ENCODE measurements at places on chromosomes 2 and 18. TPM values are rescaled to one million over a fixed set of nuclear protein-coding genes. Genes with fewer than 3 reads are reported as not detected.
A peak's percentile ranks its signal among the peaks of the same experiment; 100 is the strongest.

DNA sequence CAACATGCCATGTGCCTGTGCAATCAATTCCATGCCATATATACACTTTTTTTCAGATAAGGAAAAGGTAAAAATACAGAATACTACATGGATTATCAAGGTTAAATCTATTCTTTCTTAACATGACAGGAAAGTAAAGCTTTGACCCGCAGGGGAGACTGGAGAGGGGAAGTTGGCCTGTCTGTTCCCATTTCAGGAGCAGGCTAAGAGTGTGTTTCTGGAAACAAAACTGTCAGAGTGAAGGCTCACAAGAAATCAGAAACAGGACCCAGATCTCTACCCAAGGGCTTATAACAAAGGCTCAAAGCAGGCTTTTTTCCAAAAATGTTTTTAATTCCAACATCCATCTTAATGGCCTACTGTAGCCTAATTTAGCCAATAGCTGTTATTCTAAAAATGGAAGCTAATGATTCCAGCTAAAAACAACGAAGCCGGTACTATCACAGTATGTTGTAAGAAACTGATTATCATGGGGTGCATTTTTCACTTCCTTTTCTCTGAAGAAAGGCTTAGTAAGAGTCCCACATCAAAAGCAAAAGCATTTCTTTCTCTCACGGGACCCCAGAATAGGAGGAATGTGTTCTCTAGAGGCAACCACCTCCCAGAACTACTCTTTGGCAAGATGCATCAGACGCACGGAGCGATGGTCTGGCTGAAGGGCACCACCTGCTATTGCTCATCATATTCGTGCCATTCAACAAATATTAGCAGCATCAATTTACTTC, 41.4 kb downstream of the FECH start:
- no peak for DNase-seq

GRCh38 chr2:23100406-23100805, 284.6 kb upstream of the KLHL29 start:
- no peak for DNase-seq

DNA sequence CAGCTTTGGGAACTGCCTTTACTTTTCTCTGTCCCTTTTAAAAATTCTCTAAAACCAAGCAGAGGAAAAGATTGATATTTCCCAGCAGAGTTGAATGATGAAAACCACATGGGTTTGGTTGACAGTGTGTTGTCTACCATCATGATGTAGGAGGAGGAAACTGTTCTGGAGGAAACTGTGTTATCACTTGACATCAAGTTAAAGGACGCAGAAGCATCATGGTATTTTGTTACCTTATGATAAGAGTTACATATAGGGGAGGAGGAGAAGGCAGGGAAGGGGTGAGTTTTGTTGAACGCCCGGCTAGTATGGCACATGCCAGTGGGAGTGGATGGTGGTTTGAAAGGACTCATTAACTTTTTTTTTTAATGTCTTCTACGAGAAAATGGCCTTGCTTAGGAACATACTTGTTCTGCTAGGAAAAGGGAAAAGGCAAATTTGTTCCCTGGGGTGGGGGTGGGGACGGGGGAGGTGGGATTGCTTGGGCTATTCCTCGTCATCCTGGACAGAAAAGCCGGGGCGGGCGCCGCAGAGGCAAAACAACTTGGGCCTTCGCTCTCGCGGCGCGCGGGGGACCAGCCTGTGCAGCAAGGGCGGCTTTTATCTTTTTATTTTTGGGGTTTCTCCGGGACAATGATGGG, 766 bp downstream of the TMEM17 start:
- no peak for DNase-seq

DNA sequence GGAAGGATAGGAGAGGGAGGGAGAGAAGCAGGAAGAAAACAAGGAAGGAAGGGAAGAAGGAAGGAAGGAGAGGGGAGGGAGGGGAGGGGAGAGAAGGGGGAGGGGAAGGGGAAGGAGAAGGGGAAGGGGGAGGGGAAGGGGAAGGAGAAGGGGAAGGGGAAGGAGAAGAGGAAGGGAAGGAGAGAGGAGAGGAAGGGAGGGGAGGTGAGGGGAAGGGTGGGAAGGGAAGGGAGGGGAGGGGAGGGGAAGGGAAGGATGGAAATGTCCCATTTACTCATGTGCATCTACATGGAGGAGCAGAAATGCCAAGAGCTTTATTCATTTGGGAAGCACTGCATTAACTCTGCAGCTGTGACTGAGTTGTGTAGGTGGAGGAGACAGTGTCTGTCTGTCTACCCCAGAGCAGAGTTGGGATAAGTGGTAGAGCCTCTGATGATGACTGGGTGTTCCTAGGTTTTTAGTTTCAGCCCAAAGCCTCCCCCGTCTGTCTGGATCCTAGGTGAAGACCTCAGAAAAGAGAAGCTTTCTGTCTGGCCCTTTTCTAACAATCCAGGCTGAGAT, 131.3 kb downstream of the COL6A3 start:
- peak; percentile 66 for DNase-seq

- DNase-seq = no peak
Observed at GRCh38 chr18:5704847-5705246, 161.1 kb upstream of the EPB41L3 start.

DNA sequence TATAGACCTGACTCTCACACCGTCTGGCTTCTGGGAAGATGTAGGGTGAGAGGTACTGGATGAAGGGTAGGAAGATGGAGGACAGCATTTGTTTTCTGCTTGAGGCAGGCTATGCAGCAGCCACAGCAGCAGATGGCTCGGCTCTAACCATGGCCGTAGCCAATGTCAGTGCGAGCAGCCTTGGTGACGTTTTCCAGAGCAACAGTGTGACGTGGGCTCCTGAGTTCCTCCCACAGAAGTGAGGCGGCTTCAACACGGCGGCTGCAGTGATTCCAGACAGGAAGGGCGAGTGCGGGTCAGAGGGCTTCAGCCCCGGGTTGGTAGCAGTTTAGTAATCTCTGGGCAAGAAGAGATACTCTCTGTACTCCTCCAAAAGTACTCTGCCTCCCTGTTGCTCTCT, 133.0 kb upstream of the MYT1L start:
- DNase-seq = peak; percentile 69

DNA sequence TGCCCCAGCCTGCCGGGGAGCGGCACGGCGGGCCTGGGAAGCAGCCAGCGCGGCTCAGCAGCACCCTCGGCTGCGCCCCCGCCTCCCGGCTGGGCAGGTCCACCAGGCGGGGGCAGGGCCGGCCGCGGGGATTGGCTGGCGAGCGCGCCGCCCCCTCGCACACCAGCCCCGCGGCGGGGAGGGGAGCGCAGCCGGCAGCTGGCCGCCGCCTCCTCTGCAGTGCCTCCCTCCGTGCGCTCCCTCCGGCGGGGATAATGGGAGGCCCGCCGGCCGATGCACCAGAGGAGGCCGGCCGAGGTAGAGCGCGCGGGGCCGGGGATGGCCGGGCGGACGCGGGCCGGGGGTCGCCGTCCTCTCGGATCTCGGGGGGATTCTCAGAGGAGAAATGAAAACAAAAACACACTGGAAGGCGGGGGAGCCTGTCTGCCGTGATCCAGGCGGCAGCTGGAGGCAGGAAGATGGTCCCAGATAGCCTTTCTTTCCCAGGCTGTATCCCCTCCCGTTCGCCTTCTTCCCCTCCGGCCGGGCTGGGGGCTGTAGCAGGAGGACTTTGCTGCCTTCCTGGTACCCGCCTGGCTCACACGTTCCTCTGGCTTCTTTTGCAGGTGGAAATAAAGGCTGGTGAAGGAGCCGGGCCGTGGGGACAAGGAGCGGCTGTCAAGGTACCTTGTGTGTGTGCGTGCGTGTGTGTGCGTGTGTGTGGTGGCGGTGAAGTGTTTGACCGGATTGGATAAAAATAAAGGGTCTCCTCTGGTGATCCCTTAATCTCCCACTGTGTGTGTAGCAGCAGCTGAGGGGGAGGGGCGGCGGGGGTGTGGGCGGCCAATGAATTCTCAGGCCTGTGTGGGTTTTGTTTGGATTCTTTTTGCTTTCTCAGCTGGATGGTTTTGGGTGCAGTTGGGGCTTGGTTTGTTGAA, 18.1 kb downstream of the TET3 start:
- DNase-seq = peak; percentile 93

- DNase-seq = no peak
Observed at GRCh38 chr2:69604836-69605235, 38.7 kb downstream of the AAK1 start.

GRCh38 chr2:229099231-229099630, 171.9 kb downstream of the PID1 start:
- DNase-seq = no peak

GRCh38 chr2:74887960-74888700, 54.2 kb downstream of the HK2 start:
- no peak for DNase-seq

DNA sequence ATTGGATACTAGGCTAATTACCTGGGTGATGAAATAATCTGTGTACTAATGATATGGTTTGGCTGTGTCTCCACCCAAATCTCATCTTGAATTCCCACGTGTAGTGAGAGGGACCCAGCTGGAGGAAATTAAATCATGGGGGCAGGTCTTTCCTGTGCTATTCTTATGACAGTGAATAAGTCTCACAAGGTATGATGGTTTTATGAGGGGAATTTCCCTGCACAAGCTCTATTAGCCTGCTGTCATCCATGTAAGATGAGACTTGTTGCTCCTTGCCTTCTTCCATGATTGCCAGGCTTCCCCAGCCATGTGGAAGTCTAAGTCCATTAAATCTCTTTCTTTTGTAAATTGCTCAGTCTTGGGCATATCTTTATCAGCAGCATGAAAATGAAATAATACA, 394.1 kb upstream of the SYT4 start:
- DNase-seq = no peak

DNA sequence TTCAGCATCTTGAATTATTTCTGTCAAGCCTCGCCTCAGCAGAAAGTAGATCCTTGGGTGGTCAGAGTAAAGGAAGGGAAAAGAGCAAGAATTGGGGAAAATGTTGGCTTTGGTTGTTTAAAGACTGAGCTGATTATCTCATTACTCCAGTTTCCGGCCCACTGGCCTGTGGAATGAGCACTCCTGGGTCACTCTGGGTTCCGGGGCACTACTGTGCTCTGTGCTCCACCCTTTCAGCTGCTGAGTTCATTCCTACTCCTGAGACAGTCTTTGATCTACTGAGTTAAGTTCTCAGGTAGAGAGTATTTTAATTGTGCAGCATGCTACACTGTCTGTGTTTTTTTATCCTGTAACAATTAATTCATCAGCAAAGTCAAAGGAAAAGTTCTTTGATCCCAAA, 427.7 kb downstream of the CDH2 start:
- no peak for DNase-seq

- DNase-seq = no peak
Observed at GRCh38 chr2:236605345-236605734, 35.7 kb downstream of the ACKR3 start.

GRCh38 chr2:67048314-67048713, 348.8 kb upstream of the ETAA1 start:
- DNase-seq = no peak

- DNase-seq = peak; percentile 37
Observed at GRCh38 chr18:22564036-22564435, 146.3 kb upstream of the CTAGE1 start.

- no peak for DNase-seq
Observed at GRCh38 chr2:128573531-128573930, 254.9 kb upstream of the HS6ST1 start.

DNA sequence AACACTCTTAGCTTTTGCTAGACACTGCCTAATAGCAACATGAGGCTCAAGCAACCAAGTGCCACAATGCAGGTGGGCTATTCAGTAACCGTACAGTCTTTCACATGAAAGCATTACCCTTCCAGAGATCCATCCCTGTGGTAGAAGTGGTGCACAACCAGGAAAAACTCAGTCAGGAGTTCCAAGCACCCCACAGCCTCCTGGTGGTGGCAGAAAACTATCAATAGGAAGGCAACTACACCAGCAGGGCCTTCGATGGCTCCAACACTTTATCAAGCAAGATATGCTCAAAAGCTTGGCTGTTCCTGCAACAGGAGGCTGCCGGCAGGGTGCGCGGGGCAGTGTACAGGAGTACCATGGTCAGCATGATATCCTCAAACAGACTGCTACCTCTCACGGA, 176.1 kb upstream of the DLGAP1 start:
- peak; percentile 2 for DNase-seq

GRCh38 chr18:23916338-23916737, 98.2 kb upstream of the TTC39C start:
- no peak for DNase-seq

DNA sequence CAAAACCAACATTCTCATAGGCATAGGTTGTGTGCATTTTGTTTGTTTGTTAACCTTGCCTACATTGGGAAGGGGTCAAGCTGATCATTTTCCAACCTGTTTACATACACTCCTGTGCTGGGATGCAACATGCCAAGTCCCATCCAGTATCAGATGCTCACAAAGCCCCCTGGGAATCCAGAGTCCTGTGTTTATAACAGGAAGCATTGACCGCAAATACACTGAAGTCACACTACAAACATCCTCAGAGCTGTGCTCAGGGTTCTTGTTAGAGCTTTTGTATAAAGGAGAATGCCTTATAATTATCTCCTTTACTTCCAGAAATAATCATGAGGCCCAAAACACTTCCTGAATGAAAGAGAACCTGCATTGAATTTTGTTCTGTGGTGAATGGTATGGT, 488.7 kb upstream of the TCF4 start:
- DNase-seq = peak; percentile 18

GRCh38 chr2:83342860-83343329, 1116.2 kb downstream of the SUCLG1 start:
- no peak for DNase-seq

- no peak for DNase-seq
Observed at GRCh38 chr18:25282896-25283703, 68.9 kb downstream of the ZNF521 start.

- peak; percentile 29 for DNase-seq
Observed at GRCh38 chr2:238106698-238107524, 6.8 kb downstream of the ESPNL start.

DNA sequence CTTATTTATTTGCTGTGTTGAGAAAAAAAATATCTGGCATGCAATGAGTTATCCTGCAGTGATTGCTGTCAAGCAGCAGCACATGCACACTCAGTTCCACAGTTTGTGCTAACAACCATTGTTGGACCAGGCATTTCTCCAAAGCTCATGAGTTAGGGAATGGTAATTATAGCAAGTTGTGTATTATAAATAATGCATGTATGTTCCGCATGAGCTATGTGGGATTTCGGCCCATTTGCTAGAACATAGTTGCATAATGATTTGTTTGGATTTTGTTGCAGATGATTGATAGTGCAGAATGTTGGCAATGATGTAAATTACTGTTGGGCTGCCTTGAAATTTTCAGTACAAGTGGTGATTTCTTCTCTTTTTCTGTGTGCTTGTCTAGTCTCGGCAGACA, 10.7 kb downstream of the KCNJ3 start:
- DNase-seq = no peak

- no peak for DNase-seq
Observed at GRCh38 chr2:20862850-20863249, 39.9 kb upstream of the LDAH start.

GRCh38 chr2:157662401-157662800, 33.7 kb upstream of the ACVR1C start:
- DNase-seq = no peak

GRCh38 chr18:47829831-47830230, 100.6 kb downstream of the SMAD2 start:
- no peak for DNase-seq

- no peak for DNase-seq
Observed at GRCh38 chr2:117492209-117492851, 322.2 kb upstream of the DDX18 start.

Gene RAMP1
- 12.9 TPM for total RNA-seq

Gene GALNT14
- total RNA-seq = 32.3 TPM

Gene COLEC12
- total RNA-seq = 2.6 TPM

Gene PARD6G
- total RNA-seq = 1.3 TPM

Gene TSHZ1
- 10.4 TPM for total RNA-seq

Gene ALPI
- not detected for total RNA-seq

Gene HOXD9
- total RNA-seq = 2.5 TPM

Gene UGT1A3
- total RNA-seq = not detected

Gene SERPINB11
- not detected for total RNA-seq

Gene PPM1B
- 20.7 TPM for total RNA-seq

Gene HAAO
- not detected for total RNA-seq

Gene MDH1B
- 3.6 TPM for total RNA-seq

Gene GBX2
- total RNA-seq = 8.0 TPM

Measured in Daoy (cell line).